ENCODE measurements at places on chromosomes 5 and 9. TPM values are rescaled to one million over a fixed set of nuclear protein-coding genes. Genes with fewer than 3 reads are reported as not detected.

UNC13B gene
- 33.0 TPM for total RNA-seq

NFIB gene
- total RNA-seq = 161 TPM

MYMK gene
- total RNA-seq = 18.3 TPM

PTGER4 gene
- 14.0 TPM for total RNA-seq

CXXC5 gene
- total RNA-seq = 93.9 TPM

IRX4 gene
- 2.5 TPM for total RNA-seq

IL33 gene
- 21.3 TPM for total RNA-seq

Measured in tongue (tissue), 3 donors.